ENCODE measurements at places on chromosomes 6 and 20. TPM values are rescaled to one million over a fixed set of nuclear protein-coding genes. Genes with fewer than 3 reads are reported as not detected.

GRCh38 chr20:59299945-59300332, 472 bp upstream of the EDN3 start:
- DNase-seq = no peak
- H3K4me3 ChIP-seq = no peak overlapping the region
- H3K36me3 ChIP-seq = no peaks in the 10 kb centered on the region
- no peaks in the 10 kb centered on the region for H3K4me1 ChIP-seq

GRCh38 chr6:34852406-34853085, 35.3 kb downstream of the TAF11 start:
- H3K27me3 ChIP-seq = no peaks in the 10 kb centered on the region
- no peak overlapping the region for H3K4me3 ChIP-seq
- no peak overlapping the region for H3K27ac ChIP-seq
- DNase-seq = no peak

DNA sequence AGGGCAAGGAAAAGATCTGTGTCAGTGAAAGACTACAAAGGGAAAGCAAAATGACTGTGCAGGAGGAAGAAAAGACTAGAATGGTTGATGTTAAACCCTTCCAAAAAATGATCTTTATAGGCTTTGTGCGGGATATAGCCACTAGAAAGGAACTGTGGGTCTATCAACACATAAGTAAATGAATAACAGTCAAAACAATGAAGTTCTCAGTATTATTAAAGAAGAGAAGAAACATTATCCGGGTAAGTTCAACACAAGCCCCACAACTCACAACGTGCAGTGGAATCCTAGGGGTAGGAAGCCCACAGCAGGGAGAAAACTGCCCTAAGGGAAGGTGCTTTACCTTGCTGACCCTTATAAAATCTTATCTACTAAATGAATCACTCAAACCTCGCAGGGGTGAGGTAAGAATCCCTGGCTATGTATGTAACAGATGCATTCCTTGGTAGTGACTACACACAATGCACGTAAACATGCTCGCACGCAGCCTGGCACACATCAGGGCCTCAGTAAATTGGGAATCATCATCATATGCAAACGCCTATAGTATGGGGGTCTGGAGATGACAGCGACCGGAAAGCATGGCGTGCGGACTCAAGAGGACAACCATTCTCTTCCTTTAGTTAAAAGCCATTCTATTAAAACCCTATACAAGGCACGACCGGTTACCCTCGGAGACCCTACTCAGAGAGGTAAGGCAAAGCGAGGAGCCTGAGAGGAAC, 11.3 kb downstream of the TFAP2A start:
- peaks cover 17% of the 10 kb centered on the region for H3K27me3 ChIP-seq
- DNase-seq = no peak
- no peaks in the 10 kb centered on the region for H3K36me3 ChIP-seq
- H3K4me3 ChIP-seq = peak overlapping the region; percentile 66

GRCh38 chr20:50152394-50153152, 950 bp downstream of the PEDS1 start:
- H3K36me3 ChIP-seq = peaks cover 3% of the 10 kb centered on the region
- peak overlapping the region; percentile 98 for H3K4me3 ChIP-seq
- DNase-seq = no peak
- no peaks in the 10 kb centered on the region for H3K27me3 ChIP-seq
- peaks cover 8% of the 10 kb centered on the region for H3K4me1 ChIP-seq

DNA sequence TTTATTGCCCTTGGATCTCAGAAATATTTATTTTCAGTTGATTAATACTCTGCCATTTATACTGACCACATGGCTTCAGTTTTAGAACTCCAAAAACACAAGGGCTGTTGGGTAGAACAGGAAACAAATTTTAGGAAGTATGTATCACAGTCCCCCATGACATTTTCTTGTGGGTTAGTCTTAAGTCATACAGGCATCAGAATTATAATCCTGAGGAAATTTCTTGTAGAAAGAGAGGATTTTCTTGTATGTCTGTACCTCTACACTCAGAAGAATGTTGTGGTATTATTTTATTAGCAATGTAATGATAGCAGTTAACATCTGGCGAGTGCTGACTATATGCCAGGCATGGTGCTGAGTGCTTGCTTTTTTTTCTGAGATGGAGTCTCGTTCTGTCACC, 302.9 kb downstream of the CLIC5 start:
- H3K4me1 ChIP-seq = peaks cover 24% of the 10 kb centered on the region
- H3K27me3 ChIP-seq = no peaks in the 10 kb centered on the region

DNA sequence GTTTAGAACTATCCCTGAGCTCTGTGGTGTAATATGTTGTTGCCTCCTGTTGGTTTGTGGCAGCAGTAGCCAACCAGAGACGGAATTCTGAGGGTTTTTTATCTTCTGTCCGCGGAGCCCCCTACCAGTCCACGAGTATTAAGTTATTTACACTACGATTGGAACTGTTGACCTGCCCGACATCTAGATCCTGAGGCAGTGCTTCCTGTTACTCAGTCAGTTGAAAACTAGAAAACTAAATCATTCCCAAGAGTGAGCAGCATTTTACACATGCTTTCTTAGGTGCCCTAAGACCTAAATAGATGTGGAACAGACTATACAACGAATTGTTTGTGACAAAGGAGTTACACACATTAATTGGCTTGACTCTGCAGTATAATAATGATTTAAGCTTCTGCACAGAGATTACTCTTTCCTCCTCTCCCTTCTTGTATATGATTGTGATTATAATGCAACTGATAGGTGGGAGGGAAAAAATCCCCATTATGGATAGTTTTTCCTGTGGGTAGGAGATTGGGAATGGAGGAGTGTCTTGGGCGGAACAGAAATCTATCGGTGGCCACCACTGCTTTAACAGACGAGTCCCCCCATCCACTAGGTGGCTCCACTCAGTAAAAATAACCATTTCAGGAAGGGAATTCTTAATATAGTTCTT, 1.7 kb downstream of the LOC128125822 start:
- peak overlapping the region; percentile 80 for H3K4me3 ChIP-seq
- peak overlapping the region; percentile 98 for H3K27ac ChIP-seq
- H3K36me3 ChIP-seq = no peaks in the 10 kb centered on the region
- H3K27me3 ChIP-seq = no peaks in the 10 kb centered on the region

DNA sequence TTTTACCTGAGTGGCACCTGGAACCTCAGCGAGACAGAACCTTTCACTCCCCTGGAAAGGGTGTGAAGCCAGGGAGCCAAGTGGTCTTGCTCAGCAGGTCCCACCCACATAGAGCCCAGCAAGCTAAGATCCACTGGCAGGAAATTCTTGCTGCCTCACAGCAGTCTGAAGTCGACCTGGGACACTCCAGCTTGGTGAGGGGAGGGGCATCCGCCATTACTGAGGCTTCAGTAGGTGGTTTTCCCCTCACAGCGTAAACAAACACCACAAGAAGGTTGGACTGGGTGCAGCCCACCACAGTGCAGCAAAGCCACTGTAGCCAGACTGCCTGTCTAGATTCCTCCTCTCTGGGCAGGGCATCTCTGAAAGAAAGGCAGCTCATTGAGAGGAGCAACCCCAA, 134.7 kb upstream of the RSPO3 start:
- H3K36me3 ChIP-seq = no peaks in the 10 kb centered on the region
- H3K27me3 ChIP-seq = no peaks in the 10 kb centered on the region
- H3K4me1 ChIP-seq = no peaks in the 10 kb centered on the region
- no peak overlapping the region for H3K27ac ChIP-seq
- H3K4me3 ChIP-seq = no peak overlapping the region

- H3K27ac ChIP-seq = peak overlapping the region; percentile 82
- H3K27me3 ChIP-seq = no peaks in the 10 kb centered on the region
- DNase-seq = no peak
These were observed 128.5 kb downstream of the HFE start for GRCh38 chr6:26215585-26216358.

The ADGB gene
- not detected for total RNA-seq

GRCh38 chr20:11438412-11438811, 479.3 kb upstream of the BTBD3 start:
- H3K27me3 ChIP-seq = no peaks in the 10 kb centered on the region
- H3K4me3 ChIP-seq = no peak overlapping the region
- no peaks in the 10 kb centered on the region for H3K36me3 ChIP-seq
- H3K27ac ChIP-seq = no peak overlapping the region
- H3K4me1 ChIP-seq = no peaks in the 10 kb centered on the region
- DNase-seq = no peak

DNA sequence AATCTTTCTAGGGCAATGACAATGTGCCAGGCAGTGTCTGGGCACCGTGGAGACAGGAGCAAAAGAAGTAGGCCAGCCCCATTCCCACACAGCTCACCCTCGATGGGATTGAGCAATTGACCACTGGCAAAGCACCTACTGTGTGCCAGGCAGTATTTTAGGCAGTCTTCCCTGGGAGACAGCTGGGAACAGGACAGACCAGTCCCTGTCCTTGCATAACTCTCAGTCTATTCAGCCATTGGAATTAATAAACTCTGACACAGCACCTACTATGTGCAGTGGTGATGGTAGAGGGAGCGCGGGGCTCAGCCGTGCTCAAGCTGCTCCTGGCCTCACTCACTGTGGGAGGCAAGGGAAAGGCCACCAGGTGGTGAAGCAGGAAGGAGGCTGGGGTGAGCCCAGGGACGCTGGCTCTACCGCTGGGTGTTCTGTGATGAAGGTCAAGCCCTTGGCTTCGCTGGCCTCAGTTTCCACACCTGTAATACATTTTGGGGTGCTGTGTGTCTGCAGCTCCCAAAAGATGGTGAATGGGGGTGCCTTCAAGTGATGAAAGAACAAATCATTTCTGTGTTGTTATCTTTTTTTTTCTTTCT, 122.3 kb upstream of the PMEPA1 start:
- H3K27ac ChIP-seq = no peak overlapping the region
- H3K4me3 ChIP-seq = no peak overlapping the region
- no peaks in the 10 kb centered on the region for H3K4me1 ChIP-seq
- peaks cover 5% of the 10 kb centered on the region for H3K27me3 ChIP-seq
- no peak for DNase-seq

DNA sequence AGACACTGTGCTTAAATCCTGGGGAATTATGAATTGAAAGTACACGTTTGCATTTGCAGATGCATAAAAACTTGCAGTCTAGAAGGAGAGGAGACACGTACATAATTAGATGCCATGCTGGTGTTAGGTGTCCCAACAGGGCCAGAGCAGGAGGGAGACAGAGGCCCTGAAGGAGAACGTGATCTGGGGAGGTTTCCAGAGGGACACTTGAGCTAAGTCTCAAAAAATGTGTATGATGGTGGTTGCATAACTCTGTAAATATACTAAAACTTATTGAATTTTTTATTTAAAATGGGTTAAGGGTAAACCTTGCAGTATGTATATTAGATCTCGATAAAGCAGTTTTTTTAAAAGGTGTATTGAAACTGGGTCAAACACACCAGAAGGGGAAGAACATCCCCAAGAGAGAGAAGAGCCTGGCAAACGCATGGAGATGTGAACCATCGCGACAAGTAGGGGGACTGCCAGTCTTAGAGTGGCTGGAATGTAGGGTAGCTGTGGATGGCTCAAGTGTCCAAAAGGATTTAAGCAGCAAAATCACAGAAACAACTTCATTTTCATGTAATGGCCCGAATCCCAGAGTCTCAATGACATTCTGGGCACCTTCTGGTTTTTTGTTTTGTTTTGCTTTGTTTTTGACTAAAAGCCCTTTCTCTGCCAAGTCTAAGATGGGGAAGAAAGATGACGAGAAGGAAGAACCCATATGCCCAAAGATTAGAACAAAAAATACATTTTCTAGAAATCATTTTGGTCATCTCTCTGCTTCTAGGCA, 15.3 kb downstream of the TRAF3IP2 start:
- no peak overlapping the region for H3K27ac ChIP-seq
- no peaks in the 10 kb centered on the region for H3K27me3 ChIP-seq
- DNase-seq = no peak
- H3K36me3 ChIP-seq = peaks cover 6% of the 10 kb centered on the region

The NFATC2 gene
- 20.0 TPM for total RNA-seq

- H3K27me3 ChIP-seq = no peaks in the 10 kb centered on the region
- no peaks in the 10 kb centered on the region for H3K4me1 ChIP-seq
- no peak for DNase-seq
- no peak overlapping the region for H3K4me3 ChIP-seq
These were observed 57.0 kb downstream of the UBE3D start for GRCh38 chr6:83008626-83009025.

DNA sequence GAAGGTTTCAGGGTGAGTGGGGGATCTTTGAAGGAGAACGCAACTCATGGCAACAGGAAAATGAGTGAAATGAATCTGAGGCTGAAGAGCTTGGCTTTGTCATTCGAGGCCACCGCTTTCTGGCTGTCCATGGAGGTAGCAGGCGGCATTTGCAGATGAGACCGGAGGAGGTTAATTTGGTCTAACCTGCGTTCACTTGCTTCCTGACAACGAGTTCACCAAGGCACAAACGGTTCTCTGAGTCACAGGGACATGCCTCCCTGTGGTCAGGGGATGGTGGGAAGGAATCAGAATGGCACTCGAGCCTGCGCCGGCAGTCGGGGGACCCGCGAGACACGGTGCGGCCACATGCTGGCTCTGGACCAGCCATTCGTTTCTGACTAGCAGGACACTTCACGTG, 75.0 kb downstream of the IRF4 start:
- no peak overlapping the region for H3K4me3 ChIP-seq
- no peak overlapping the region for H3K27ac ChIP-seq
- H3K4me1 ChIP-seq = peaks cover 16% of the 10 kb centered on the region
- no peaks in the 10 kb centered on the region for H3K36me3 ChIP-seq
- no peak for DNase-seq
- peaks cover 6% of the 10 kb centered on the region for H3K27me3 ChIP-seq

The SIGLEC1 gene
- total RNA-seq = 0.05 TPM

The GPX5 gene
- total RNA-seq = not detected

- H3K4me3 ChIP-seq = no peak overlapping the region
- H3K27ac ChIP-seq = no peak overlapping the region
- H3K4me1 ChIP-seq = peaks cover 18% of the 10 kb centered on the region
- no peaks in the 10 kb centered on the region for H3K27me3 ChIP-seq
- DNase-seq = no peak
These were observed 33.0 kb downstream of the TRPC4AP start for GRCh38 chr20:35059612-35060011.

- peaks cover 6% of the 10 kb centered on the region for H3K36me3 ChIP-seq
- no peaks in the 10 kb centered on the region for H3K27me3 ChIP-seq
- DNase-seq = no peak
- H3K4me3 ChIP-seq = no peak overlapping the region
- no peak overlapping the region for H3K27ac ChIP-seq
These were observed 11.3 kb upstream of the CEP43 start for GRCh38 chr6:166987930-166988329.

The SEL1L2 gene
- not detected for total RNA-seq

GRCh38 chr20:62407221-62407992, at the start of gene CABLES2:
Gene CABLES2, minus strand, starts transcription at chr20:62407285. Its CDS starts 9 bp downstream, at chr20:62407276.
- H3K4me1 ChIP-seq = peaks cover 12% of the 10 kb centered on the region
- H3K36me3 ChIP-seq = no peaks in the 10 kb centered on the region
- no peaks in the 10 kb centered on the region for H3K27me3 ChIP-seq
- H3K27ac ChIP-seq = peak within 1 kb of the TSS; percentile 85
- peak within 1 kb of the TSS; percentile 73 for H3K4me3 ChIP-seq

GRCh38 chr6:34585512-34586061, 29.5 kb upstream of the SPDEF start:
- peaks cover 15% of the 10 kb centered on the region for H3K4me1 ChIP-seq
- no peak overlapping the region for H3K4me3 ChIP-seq
- peaks cover 9% of the 10 kb centered on the region for H3K36me3 ChIP-seq
- H3K27ac ChIP-seq = peak overlapping the region; percentile 35
- H3K27me3 ChIP-seq = no peaks in the 10 kb centered on the region
